ENCODE measurements at places on chromosomes 4 and X.

- DNase-seq: no peak
These were observed 58.0 kb upstream of the UNC5C start for GRCh38 chr4:95606739-95607138.

DNA sequence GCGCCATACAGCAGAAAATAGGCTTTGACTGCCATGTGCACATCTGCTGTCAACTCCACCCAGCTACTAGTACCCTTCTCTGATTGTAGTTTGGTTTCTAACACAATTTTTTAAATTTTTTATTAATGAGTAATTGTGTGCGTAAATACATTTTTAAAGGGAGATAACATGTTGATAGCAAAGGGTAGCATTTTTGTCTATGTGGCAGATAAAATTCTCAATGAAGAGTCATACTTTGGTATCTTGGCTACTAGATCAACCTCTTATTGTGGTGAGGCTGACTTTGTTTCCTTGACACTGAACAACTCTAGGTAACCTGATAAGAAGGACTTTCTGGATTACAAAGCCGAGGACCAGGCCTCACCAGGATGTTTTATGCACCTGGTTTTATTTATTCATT is 9.5 kb downstream of the ADH4 start:
- peak; percentile 6 for DNase-seq

GRCh38 chr4:174983128-174983750 is 65.1 kb downstream of the ADAM29 start:
- DNase-seq: no peak

DNA sequence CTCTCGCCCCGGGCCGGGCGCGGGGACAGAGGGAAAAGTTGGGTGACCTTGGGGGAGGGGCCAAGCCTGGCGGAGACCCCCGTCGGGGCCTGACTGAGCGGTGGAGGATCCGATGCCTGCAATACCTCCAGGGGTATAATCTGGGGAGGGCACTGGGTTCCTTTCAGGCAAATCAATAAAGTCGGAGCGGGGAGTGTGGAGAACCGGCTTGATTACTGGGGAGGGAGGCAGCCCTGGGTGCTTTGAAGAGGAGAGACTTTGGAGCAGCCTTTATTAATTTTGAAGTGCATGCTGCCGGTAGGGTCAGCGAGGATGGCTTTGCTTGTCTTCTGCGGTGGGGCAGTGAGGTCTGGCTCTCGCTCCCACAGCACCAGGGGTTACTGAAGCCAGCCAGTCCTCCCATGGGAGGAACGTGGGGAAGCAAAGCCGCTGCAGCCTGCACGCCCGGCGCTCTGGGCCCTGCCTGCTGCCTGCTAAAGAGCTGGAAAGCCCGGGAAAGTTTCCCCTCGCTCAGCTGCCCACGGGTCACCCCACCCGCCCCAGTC is 403 bp upstream of the LGI2 start:
- peak; percentile 33 for DNase-seq

DNA sequence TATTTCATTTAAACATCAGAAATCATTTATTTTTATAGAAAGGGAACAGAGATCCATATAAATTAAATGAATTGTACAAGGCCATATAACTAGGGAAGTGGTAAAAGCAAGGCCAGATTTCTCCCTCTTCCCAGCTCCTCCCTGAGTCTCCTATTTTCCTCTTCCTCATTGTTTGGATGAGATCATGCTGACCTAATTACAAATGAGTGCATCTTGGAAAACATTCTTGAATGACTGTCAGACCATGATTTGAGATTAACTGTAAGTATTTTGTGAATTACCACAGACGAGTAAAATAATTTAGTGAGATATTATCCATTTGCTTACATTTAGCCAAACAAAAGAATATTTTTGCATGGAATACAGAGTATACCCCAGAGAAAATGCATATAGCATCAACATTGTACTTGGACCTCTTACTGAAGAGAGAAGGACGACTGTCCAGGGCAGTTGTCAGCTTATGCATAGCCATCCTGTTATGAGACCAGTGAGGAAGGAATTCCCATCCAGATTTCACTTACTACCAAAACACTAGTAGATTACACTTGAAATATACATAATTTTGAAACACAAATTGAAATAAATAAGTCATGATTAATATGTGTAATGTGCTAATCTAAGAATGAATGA is 47.3 kb downstream of the SLAIN2 start:
- peak; percentile 54 for DNase-seq

GRCh38 chr4:189845145-189845846 is 95.4 kb upstream of the FRG1 start:
- peak; percentile 35 for DNase-seq

- DNase-seq: no peak
These were observed 20.1 kb downstream of the GPR143 start for GRCh38 chrX:9745417-9746115.

- DNase-seq: peak; percentile 62
These were observed 2086.8 kb downstream of the ARAP2 start for GRCh38 chr4:34157547-34157946.

GRCh38 chr4:14888790-14889572 is 113.3 kb upstream of the CPEB2 start:
- DNase-seq: no peak

GRCh38 chr4:145720656-145721055 is 40.7 kb downstream of the C4orf51 start:
- no peak for DNase-seq

DNA sequence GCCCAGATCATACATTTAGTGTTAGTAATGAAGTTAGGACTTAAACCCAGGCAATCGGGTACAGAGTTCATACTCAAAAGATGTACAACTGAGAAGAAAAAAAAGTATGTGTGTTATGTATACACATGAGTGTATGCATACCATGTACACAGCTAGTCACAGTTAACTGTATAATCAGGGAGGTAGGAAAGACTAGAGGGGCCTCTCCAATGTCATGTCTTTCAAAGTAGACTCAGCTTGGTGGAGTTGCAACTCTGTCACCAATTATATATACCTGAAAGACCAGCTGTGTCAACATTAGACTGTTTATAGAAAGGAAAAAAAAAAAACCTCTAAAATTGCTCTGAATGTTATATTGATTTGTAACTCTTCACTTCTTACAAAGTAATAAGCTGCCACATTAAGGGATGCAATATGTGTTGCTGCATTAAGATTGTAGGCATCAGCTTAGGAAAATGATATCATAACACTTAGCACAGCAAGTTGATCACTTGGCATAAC is 167.5 kb downstream of the DCTD start:
- no peak for DNase-seq

GRCh38 chr4:20430259-20430941 is 178.7 kb downstream of the SLIT2 start:
- DNase-seq: peak; percentile 69

DNA sequence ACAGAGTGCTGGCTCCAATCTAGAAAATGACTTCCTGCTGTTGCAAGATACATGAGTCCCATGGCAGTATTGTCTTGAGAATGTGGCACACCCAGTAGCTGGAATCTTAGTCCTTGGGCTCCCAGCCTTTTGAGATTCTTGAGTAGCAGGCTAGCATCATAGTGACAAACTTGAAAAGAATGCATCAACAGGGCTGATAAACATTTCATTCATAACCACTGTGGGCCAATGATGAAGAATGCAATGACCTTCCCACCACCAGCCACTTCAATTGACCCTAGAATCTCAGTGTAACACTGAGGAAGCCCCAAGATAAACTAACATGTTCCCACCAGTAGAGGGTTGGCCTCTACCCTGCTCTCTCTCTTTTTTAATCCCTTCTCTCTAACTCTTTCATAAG is 329.3 kb downstream of the GBA3 start:
- DNase-seq: peak; percentile 99

DNA sequence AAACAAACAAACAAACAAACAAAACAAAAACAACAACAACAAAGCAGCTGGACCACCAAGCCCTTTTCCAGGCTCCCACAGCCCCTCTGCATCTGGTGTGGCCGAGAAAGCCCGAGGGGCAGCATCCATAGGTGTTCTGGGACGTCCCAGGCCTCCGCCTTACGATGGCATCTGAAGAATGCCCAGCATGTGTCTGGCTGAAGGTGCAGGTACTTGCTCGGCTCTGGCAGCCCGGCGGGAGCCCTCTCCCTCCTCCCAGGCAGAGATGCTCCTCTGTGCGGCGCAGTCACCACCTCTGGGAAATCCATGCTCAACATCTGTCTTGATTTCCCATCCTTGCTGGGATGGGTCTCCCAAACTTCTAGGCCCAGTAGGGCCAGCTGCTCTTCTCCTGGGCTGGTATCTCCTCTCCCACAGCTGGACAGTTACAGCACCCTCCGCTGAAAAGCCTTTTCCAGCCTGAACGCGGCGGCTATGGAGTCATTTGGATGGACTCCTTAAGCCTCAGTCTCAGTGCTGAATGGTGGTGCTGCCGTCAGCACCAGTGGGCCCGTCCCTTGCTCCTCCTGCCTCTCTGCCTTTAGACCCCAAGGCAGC is 4.3 kb downstream of the PSAPL1 start:
- DNase-seq: no peak

- DNase-seq: peak; percentile 24
These were observed 52.8 kb downstream of the FAM47C start for GRCh38 chrX:37060999-37061398.

DNA sequence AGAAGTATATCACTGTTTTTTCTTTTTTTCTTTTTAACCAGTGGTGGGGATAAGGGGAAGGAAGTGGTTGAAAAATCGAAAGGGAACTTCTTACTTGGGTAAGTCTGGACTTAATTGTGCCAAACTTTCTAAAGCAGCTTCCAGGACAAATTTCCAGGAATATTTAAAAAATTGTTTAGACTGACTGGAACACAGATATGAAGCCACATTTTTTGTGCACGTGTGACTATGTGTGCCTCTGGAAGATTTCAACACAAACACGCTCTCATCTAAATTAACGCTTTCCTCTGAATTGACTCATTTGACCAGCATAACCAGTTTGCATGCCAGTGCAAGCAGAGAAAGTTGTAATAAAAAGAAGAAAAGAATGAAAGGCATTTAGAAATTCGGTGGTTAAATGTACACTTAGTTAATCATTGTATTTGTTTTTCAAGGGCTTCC is 18.8 kb upstream of the YTHDC1 start:
- DNase-seq: peak; percentile 86

DNA sequence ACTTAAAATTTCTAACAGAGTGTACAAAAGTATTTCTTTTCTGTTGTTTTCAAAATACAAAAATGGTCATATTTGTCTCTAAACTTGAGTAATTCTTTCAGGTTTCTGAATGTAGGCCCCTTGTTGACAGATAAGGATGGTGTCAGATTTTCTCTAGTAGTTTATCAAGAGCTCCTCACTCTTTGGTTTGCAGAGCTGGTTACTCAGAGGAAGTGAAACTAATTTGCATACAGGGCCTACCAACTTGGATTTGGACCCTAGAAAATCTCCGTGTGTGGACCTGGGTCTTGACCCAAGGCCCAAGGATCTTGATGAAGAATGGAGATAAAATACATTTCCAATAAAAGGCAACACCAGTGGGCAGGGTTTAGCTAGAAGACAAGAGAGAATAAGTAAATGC is 433 bp upstream of the ADH6 start:
- DNase-seq: no peak

DNA sequence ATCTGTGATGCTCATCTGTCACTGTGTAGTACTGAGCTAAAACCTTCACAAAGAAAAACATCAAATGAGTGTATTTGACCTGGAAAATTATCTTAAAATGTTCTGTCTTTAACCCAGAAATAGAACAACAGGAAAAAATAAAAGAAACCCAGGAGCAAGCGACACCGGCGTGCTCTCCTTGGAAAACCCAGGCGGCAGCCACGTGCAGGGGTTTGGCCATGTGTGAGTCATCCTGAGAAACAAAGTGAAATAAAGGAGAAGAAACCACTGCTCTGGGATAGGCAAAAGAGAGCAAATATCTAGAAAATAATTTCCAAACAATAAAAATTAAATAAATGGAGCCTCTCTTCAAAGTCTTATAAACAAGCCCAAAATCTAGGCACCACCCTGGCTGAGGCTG is 20.0 kb upstream of the TMEM128 start:
- no peak for DNase-seq

GRCh38 chr4:109441862-109442458 is 8.3 kb downstream of the SEC24B start:
- no peak for DNase-seq

DNA sequence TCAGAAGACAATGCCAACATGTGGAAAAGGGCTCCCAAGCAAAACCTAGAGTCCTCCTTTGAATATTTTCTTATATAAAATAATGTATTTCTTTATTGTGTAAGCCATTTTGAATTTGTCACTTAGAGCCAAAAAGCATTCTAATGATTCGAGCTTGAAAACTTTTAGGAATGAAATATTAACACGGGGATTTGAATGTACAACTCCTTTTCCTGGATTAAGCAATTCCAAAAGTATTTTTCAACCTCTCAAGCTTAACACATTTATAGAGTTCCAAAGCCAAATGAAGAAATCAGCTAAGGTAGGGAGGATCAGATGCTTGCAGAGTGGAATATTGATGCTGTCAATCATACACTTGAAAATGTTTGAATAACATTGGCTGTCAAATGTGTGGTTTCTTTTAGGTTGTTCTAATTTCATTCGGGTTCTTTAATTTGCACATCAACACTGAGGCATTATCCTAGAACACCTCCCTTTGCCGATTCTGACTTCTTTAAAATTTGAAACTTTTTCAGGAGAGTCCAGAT is 67.2 kb upstream of the ETNPPL start:
- DNase-seq: peak; percentile 54

DNA sequence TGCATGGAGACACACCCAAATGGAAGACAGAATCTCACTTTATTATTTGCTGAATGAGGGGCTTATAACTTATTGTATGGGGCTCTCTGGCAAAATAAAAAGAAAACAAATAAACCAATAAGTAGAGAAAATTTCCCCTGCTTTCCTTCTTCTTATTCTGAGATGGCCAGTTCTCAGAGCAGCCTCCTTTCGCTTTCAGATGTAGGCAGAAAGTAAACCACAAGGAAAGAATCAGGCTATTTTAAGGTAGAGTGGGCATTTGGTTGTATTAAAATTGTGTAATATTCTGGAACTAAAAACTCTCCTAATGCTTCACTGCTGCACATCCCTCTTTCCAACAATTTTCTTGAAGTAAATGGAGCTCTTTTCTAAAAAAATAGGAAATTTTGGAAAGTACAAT is 241.8 kb downstream of the GALNTL6 start:
- DNase-seq: no peak

DNA sequence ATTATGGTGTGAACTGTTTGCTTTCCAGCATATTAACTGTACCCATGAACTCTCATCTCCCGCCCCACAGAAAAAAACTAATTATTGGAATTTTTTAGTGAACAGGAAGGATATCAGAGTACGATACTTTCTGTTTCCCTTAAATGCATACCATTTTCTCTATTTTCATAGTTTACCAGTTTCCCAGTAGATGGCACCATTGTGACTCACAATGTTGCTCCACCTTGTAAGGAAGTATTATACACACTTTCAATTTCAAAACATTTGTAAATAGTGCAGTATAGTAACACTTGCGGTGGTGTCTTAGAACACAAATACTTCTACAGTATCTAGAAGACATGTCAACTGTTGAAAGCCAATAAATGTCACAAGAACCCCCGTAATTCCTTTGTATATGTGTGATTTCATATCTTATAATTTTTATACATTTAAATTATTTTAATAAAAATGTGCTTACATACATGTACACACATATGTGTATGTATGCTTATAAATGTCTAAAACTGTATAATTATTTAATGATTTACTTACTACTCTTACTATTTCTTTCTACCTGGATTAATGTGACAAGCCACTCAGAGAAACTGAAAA is 167.3 kb downstream of the SLIT2 start:
- DNase-seq: peak; percentile 76

All from fibroblast of skin of scalp (primary cell).